K562 (cell line): ENCODE measurements at places on chromosomes 2 and 18. TPM values are rescaled to one million over a fixed set of nuclear protein-coding genes. Genes with fewer than 3 reads are reported as not detected.

LCT gene
- 0.04 TPM in 1 of 2 replicates, not detected in the other for total RNA-seq

DNA sequence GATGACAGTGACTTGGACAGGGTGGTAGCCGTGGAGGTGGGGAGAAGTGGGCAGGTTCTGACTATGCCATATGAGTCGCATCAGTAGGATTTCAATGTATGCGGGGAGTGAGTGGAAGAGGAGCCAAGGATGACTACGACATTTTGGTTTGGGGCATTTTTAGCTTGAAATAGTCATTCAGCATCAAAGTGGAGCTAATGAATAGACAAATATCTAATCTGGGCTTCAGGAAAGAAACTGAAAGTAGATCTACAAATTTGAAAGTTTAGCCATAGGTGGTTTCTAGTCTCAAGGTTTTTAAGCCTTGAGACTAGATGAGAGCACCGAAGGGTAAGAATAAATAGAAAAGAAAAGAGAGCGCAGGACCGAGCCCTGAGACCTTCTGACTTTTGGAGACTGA lies 58.3 kb downstream of the FEZ2 start:
- H3K4me3 ChIP-seq = no peak overlapping the region
- peaks cover 7% of the 10 kb centered on the region; the same call in 1 of the 2 replicates for H3K4me1 ChIP-seq
- DNase-seq = no peak

TEX44 gene
- total RNA-seq = not detected in 2 replicates

TBR1 gene
- not detected in 2 replicates for total RNA-seq

IL1R2 gene
- total RNA-seq = 0.13 TPM in 1 of 2 replicates, not detected in the other

FSHR gene
- not detected in 2 replicates for total RNA-seq
